ENCODE measurements at places on chromosomes 4 and X.

DNA sequence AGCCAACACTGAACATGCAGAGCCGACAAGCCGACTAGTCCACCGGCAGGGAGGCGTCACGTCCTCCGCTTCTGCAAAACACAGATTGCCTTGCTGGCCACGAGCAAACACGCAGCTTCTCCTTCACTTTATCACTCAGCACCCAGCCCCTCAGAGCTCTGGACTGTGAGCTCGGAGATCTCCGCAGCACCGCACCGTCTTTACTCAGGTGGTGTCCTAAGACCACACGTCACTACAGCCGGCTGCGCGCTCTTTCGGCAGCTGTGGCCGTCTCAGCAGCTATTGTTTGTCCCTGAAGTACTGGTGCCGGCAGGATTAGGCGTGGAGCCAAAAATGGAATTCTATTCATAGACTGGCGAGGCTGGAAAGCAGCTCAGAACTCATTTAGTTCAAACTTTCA is 72.0 kb downstream of the FAT1 start:
- DNase-seq: peak; percentile 72

DNA sequence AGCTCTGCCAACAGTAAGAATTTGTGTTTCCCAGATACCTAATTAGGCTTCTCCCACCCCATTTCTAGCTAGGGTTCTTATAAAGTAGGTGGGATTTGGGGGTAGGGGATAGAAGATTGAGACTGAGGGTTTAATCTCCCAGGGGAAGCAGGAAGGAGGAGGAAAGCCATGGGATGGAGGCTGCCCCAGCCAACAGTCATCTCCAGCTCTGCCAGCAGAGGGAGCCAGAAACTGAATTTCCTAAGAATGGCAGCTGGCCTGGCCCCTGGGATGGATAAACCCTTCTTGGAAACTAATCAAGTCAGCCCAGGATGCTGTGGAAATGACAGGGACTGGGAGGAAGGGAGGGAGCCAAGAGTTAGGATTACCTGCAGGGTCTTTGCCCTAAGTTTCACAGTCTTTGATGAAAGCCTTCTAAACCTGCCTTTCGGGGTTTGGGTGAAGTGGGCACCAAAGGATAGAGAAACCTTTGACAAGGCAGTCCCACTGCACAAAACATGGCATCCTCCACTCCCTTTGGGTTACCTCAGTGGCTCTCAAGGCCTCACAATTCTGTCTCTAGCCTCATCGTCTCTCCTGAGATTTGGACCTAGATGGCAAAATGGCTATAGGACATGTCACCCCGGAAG is 6.7 kb upstream of the ERCC6L start:
- peak; percentile 31 for DNase-seq

DNA sequence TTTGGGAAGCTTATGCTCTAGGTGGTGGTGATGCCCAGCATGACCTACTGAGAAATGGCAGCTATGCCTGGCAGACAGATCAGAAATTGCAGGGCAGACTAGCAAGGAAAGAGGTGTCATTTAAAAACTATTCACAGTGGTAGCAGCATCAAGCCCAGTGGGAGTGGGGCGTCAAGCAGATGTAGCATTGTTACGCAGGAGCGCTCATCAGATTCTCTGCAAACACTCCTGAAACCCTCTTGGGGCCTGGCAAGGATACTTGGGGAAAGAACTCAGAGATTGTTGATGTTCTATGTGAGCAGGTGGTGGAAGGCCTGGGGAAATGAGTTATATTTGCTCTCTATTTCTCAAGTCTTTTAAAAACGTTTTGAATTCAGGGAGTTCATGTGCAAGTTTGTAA is 437.6 kb downstream of the RAPGEF2 start:
- DNase-seq: no peak

- no peak for DNase-seq
These were observed 102.0 kb upstream of the ZNF827 start for GRCh38 chr4:146040623-146041022.

- no peak for DNase-seq
These were observed 39.9 kb downstream of the SEPSECS start for GRCh38 chr4:25120146-25120940.

GRCh38 chrX:133726211-133726630 is 259.2 kb downstream of the GPC3 start:
- DNase-seq: no peak

- DNase-seq: peak; percentile 69
These were observed 4.9 kb upstream of the PCGF3 start for GRCh38 chr4:700587-701264.

GRCh38 chrX:65045001-65045400 is 68.8 kb upstream of the ZC4H2 start:
- no peak for DNase-seq

- no peak for DNase-seq
These were observed 134.1 kb downstream of the CEP135 start for GRCh38 chr4:56082829-56083228.

GRCh38 chr4:11702886-11703557 is 274.3 kb upstream of the HS3ST1 start:
- no peak for DNase-seq

DNA sequence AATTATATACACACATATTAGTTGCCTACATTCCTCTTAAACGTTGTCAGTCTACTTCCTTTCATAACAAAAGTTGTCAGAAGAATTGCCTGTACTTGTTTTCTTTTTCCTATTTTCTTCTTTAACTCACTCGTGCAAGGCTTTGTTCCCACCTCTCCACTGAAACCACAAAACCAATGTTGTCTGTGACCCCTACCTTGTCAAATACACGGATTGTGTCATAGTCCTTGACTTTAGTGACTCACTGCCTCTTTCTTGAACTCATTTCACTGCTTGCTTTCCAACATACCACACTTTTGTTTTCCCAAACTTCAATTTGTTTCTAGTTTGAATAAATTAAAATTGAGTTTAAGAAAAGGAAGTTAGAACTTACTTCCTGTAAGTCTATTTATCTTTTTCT is 283.9 kb upstream of the AGA start:
- no peak for DNase-seq

DNA sequence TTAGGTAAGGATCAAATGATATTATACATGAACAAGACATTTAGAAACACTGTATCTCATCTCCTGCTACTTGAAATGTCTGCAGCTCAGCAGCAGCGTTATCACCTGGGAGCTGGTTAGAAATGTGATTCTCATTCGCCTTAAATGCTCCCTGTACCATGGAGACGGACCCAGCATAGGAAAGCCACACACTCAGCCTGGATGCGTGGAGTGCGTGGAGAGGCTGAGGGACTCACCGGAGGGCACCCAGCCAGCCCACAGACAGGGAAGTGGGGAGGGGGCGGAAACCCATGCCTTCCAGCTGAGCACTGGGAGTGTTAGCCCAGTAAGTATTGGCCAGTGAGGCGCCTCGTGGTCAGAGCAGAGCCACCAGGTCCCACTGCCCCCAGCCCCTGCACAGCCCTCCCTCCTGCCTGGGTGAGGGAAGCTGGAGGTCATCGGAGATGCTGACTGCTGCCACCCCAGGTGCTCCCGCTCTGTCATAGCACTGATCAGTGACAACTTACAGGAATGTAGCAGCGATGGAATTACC is 15.2 kb downstream of the SUPT20HL1 start:
- no peak for DNase-seq

GRCh38 chrX:148542481-148543255 is 42.3 kb downstream of the AFF2 start:
- no peak for DNase-seq

- DNase-seq: peak; percentile 69
These were observed 139.4 kb upstream of the BOD1L1 start for GRCh38 chr4:13766761-13767540.

Data from Ammon's horn (tissue), 1 donor.